Astrocyte of the hippocampus (primary cell): ENCODE measurements at places on chromosomes 7 and 10.

DNA sequence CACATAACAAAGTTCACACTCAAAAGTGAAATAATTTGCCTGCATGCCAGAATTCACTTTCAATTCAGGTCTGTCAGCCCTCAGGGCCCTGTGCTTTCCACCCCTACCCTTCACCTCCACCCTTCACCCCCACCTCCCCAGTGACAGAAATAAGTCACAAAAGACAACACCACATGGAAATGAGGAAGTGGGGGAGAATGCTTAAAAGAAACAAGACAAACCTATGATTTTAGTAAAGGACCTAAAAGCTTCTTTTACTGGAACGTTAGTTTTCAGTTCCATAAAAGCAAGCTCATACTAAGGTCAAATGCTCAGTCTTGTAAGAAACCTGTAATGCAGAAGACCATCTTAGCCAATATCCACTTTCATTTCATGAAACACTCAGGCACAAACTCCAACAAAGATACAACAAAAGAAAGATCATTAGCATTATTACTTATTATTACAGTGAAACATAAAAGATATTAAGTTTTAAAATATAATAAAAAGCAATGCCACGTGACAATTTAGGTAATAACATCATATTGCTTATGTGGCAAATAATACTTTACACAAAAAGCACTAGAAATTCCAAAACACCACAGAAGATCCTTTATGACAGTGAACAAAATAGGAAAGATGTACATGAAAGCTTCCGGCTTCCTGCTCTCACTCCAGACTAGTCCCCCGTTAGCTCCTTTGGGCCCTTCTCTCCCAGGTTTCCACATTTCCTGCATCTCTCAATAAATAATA lies 112.1 kb downstream of the LMBR1 start:
- no peak for DNase-seq

GRCh38 chr7:126790763-126791162 lies 462.0 kb downstream of the GRM8 start:
- DNase-seq = no peak

DNA sequence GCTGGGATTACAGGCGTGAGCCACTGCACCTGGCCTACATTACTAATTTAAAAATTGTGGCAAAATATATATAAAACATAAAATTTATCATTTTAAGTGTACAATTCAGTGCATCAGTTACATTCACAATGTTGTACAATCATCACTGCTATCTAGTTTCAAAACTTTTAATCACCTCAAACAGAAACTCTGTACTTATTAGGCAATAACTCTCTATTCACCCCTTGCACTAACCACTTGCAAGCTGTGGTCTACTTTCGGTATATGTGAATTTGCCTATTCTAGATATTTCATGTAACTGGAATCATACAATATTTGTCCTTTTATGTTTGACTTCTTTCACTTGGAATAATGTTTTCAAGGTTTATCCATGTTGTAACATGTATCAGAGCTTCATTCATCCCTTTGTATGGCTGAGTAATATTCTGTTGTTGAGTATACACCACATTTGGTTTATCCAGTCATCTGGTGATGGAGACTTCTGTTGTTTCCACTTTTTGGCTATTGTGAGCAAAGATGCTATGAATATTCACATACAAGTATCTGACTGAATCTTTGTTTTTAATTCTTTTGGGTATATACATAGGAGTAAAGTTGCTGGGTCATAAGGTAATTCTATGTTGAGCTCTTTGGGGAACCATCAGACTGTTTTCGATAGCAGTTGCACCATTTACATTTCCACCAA lies 14.3 kb upstream of the ELOVL3 start:
- DNase-seq = no peak

GRCh38 chr7:101823096-101823495 lies 5.7 kb downstream of the CUX1 start:
- no peak for DNase-seq

- DNase-seq = no peak
These were observed 201.5 kb downstream of the DNAJB9 start for GRCh38 chr7:108770981-108771745.

DNA sequence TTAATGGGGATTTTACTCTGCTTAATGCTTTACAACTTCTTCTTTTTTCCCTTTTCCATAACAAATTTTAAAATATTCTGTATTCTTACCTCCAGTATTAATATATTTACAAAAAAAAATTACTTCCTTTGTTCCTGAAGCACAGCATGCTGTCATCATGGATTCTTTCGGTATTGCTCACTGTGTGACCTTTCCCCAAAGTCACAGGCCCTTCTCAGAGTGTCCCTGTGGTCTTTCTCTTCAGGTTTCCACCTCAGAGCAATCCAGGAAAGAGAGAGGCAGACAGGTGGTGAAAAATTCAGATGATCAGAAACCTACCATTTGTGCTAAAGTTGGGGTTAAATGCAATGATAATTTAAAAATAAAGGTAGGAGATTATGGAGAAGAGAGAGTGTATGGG lies 13.0 kb downstream of the AOAH start:
- DNase-seq = no peak

DNA sequence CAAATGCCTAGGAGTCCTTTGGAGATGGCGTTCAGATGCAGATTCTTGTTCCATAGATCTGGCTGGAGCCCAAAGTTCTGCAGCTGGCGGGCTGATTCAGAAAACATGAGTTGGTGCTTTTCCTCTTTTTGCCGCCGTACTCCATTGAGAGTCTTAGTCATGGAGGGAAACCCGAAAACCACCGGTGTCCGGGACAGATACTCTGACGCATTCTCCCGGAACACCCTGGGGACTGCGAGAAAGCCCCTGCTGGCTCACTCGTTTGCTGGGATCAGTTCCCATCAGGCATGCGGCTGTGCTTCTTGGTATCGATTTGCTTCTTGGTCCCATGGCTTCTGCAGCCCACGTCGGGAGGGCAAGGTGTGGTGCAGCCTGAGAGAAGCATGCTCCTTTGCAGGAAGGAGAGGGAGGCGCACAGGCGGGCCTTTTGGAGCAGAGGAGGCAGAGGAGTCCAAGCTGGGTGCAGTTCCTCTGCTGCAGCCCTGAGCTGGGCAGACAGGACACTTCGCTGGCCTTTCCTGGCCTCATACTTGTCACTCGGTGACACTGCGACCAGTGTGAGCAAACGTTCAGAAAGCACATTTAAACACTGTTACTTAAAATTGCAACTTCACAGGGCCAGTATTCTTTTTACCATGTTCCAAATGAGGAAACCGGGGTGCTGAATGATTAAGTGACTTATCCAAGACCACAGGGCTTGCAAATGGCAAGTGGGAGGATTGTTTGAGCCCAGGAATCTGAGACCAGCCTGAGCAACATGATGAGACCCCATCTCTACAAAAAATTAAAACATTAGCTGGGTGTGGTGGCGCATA lies 30.6 kb upstream of the PFKFB3 start:
- DNase-seq = peak; percentile 89

- DNase-seq = peak; percentile 89
These were observed 104.6 kb upstream of the PPIF start for GRCh38 chr10:79242620-79243152.
